ENCODE measurements at places on chromosomes 4 and X. TPM values are rescaled to one million over a fixed set of nuclear protein-coding genes. Genes with fewer than 3 reads are reported as not detected.

GRCh38 chrX:7120878-7121219 lies 26.7 kb upstream of the STS start:
- DNase-seq = no peak

- DNase-seq = peak; percentile 8
Measured at GRCh38 chrX:27619975-27620374, 29.8 kb downstream of the DCAF8L2 start.

DNA sequence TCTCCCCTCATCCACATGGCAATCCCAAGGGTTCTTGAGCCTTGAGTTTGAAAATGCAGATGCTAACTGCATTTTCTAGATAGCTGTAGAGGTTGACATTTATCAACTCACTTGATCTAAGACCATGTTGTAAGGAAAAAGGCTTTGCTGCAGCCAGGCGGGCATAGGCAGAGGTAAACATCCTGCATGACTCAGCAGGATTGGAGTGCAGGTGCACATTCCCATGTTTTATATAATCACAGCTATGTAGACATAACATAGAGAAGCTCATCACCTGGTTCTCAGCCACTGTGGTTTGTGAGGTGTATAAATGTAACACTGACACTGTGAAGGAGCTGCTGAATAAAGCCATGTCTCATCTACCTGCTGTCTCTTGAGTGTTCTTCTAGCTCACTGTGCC lies 62.3 kb upstream of the PDE5A start:
- DNase-seq = no peak

GRCh38 chrX:117274965-117275364 lies 812.2 kb upstream of the CT83 start:
- DNase-seq = no peak

DNA sequence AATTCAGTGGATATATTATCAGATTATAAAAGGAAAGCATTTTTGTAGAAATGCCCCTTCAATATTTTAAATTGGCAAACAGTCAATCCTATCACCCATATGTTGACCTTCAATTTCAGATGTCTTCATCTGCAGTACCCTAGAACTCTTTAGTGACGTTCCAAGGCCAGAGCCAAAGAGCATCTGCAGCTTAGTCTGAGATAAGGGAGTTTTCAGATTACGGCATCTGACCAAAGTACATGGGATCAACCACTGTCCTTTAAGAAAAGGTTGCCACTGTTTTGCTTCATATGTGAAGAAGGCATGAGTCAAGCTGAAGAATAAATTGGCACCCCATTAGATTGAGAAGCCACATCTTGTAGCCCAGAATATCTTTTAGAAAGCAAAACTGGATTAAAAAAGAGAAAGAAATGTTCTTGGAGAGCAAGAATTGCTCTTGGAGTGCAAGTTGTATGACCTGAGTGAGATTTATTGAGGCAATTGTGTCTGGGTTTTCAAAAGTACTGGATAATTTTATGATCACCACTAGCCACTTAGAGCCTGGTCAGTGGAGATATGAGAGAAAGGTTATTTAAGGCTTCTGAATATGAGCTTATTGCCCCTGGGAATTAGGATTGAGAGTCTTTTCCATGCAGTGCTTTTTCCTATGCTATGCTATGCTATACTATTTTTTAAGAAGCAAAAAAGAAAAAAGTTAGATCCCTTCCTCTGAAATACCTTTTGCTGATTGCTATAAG lies 251.9 kb upstream of the NR3C2 start:
- no peak for DNase-seq

Gene SOD3
- 0.28 TPM for total RNA-seq

DNA sequence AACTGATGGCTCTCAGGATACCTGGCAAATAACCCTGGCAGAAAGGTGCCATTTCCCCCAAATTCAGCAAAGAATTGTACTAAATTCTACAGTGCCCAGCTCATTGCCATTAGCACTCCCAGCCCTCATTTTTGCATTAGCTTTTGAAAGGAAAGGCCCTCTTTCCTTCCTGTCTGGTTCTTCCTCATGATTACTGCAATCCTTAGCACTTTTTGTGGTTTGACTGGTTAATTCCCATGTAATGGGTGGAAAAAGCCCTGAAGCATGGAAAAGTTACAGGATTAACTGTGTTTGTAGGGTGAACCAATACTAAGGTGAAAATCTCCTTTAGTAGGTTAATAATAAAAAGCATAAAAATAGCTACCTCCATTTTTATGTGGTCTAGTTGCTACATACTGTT lies 139.5 kb downstream of the NPNT start:
- no peak for DNase-seq

Gene SPANXA2
- not detected for total RNA-seq

DNA sequence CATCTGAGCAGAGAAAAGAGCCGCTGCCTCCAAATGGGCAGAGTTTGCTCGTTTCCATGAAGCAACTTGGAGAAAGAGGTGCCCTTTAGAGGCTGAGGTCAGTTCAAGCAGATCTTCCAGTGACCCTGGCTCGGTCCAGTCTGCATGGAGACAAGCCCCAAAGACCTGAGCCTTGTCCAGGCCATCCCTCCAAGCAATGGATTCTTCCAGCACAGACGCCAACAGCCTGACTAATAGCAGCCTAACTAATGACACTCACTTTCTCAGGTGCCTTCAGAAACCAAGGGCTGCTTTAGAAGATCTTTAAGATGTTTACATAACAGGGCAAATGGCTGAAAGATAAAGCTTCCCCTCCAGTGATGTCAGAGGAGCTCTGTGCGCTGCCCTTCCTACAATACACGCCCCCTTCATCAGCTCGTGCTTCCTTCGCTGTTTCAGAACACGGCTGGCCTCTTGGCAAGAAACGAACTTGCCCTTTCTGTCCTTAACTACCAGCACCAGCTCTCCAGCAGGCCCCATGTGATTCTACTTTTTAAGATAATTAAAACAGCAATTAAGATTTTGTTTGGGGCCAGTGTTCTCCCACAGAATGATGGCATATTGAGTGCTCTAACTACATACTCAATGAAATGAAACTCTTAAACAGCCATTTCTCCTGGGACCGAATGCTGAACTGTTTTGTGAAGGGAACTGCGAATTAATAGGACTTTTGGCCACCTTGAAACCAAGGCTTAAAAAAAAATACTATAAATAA lies 119.0 kb downstream of the GPR143 start:
- peak; percentile 36 for DNase-seq

Gene SPANXD
- total RNA-seq = not detected

DNA sequence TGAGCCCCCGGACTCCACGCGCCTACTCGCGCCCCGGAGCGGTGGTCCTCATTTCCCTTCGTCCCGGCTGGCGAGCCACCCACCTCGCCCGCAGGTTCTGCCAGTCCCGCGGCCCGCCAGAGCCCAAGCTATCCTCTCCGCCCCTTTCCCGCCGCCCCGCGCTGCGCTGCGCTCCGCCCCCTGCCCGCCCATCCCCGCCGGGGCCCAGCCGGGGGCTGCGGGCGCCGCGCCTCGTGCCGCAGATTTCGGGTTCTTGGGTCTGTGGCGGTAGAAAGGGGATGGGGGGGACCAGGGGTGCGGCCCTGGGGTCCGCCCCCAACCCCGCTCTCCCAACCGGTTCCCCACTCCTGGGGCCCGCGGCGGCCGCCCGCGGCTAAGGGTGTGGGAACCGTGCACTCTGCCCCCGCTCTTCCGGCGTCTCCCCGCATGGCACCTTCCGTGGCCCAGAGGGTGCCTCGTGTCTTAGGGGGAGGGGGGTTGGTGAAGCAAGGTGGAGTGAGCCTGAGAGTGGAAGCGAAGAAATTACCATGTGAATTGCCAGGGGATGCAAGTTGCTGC lies 650.8 kb upstream of the DIPK2B start:
- no peak for DNase-seq

DNA sequence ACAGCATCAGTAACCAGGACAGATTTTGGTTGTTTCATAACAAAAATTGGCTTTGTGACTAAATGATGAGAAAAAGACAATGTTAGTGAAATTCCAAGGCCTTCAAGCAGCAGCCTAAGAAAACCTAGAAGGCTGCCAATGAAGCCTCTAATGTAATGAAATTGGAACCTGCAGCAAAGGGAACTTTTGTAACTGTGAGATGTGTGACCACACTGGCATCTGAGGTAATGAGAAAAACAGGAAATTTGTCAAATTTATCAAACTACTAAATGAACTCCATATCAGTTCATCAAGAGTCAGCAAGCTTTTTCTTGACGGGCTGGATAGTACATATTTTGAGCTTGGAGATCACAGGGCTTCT lies 30.4 kb upstream of the EMCN start:
- DNase-seq = no peak

Gene TEC
- 1.1 TPM for total RNA-seq

GRCh38 chrX:9605484-9605883 lies 140.6 kb downstream of the TBL1X start:
- no peak for DNase-seq

Gene PCDH18
- total RNA-seq = 108 TPM

GRCh38 chrX:10576777-10577447 lies 43.5 kb downstream of the MID1 start:
- DNase-seq = no peak

Measured in IMR-90 (cell line).